ENCODE measurements at places on chromosomes 4 and X.

GRCh38 chrX:106391284-106391911, 220.4 kb upstream of the RADX start:
- DNase-seq: no peak

- no peak for DNase-seq
These were observed 18.3 kb downstream of the QDPR start for GRCh38 chr4:17493619-17494018.

DNA sequence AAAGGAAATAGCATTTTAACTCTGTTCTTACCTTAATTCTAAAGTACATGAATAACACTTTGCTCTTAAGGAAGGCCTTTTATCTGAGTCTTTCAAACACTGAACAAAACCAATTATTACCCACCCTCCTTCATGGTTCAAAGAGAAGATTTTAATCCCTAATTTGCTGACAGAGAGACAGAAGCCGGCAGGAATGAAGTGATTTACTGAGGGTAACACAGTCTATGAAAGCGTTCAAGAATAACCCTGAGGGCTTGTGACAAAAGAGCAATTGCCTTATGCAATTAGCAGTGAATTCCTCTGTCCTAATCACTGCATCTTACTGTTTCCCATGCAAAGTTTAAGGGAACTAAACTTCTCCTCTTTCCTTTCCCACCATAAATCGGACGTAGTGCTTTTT, 144.1 kb downstream of the PACRGL start:
- no peak for DNase-seq

DNA sequence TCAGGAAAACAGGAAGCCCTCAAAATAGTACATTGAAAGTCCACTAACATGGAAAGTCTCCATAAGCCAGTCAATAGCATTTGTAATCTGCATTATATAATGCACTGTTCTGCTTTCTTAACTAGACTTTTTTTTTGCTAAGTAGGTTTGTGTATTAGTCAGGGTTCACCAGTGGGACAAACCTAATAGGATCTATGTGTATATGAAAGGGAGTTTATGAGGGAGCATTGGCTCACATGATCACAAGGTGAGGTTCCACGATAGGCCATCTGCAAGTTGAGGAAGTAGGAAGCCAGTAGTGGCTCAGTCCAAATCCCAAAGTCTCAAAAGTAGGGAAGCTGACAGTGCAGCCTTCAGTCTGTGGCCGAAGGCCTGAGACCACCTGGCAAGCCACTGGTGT, 116.0 kb downstream of the MXRA5 start:
- no peak for DNase-seq

DNA sequence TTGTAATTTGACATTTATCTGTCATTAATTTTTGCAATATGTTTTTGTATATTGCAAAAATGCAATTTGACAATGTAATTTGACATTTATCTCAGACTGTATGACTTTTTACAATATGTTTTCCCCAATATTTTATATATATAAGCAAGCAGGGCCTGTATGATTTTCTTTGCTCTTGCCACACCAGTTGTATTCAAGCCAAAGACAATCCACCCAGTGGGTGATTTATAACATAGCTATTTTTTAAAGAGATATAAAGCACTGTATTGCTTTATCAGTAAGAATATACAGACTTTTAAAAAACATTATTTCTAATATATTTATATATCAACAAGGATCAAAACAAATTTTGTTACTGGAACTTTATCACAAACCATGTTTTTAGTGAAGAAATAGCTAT, 47.3 kb downstream of the SLIT2 start:
- DNase-seq: no peak

DNA sequence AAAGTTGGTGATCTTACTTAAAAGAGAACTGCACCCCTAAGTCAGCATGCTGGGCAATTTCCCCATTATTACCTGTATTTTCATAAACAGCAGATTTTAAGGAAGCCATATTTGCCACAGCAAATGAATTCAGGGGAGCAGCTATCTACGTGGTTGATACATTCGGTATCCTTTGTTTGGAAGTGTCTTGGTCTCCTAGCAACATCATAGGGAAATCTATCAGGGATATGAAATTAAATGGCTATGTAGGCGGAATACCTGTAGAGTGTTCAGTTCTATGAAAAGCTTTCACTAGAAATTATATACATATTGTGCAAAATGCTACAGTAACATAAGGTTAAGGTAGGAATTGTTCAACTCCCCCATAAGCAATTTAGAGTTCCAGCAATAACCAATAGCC, 157.2 kb upstream of the EMCN start:
- no peak for DNase-seq

GRCh38 chrX:122866532-122866931, 317.5 kb upstream of the GRIA3 start:
- peak; percentile 45 for DNase-seq

DNA sequence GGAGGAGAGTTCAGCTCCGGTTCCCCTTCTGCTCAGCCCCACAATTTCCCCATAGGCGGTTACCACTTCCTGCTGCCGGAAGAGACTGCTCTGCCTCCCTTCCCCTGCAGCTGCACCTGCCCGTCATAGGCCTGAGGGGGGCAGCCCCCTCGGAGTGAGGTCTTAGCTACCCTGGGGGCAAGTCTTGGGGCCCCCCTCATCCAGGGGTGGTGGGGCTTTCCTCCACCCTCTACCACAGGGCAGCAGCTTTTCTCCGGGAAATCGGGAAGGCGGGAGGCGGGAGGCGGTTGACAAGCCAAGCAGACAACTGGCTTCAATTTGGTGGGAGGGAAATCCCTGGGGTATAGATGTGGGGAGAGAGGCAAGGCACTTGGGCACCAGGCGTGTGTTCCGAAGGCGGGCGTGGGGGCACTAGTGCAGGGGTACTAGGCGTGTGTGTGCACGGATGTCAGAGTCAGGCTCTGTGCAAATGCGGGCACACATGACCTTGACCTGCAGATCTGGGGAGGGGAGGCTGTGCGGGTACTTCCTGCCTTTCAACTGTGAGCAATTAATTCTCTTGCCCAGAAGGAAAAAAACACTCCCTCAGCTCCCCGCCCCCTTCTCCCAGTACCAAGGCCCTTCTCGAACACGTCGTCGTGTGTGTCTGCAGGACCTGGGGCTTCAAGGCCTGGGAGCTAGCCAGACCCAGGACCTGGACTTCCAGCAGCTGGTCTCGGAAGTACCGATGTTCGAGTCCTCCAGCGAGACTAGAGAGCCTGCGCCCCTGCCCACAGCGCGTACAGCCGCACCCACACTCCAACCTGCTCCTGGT, 1.0 kb upstream of the ARHGAP4 start:
- DNase-seq: peak; percentile 69

DNA sequence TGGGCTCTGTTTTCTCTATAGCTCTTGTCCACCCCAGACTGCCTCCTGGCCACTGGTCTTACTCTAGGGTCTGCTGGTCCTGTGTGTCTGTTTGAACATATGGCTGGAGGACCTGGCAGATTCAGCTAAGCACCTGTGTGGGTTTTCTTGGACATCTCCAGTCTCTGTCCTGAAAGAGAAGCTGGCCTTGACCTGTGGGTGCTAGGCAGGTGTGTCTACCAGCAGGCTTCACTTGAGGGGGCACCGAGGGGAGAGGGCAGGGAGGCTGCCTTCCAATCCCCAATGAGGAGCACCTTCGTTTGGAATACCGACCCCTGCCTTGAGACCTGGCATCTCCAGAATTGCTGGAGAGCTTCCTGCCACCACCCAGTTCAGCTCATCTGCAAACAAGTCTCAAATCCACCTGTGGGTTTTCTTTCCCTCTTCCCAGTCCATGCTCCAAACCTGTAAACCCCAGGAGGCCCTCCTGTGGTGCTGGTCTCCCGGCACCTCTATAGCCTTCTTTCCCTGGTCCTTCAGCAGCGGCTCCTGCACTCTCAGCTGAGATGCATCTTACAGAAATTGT, 45.2 kb downstream of the HTRA3 start:
- DNase-seq: no peak

DNA sequence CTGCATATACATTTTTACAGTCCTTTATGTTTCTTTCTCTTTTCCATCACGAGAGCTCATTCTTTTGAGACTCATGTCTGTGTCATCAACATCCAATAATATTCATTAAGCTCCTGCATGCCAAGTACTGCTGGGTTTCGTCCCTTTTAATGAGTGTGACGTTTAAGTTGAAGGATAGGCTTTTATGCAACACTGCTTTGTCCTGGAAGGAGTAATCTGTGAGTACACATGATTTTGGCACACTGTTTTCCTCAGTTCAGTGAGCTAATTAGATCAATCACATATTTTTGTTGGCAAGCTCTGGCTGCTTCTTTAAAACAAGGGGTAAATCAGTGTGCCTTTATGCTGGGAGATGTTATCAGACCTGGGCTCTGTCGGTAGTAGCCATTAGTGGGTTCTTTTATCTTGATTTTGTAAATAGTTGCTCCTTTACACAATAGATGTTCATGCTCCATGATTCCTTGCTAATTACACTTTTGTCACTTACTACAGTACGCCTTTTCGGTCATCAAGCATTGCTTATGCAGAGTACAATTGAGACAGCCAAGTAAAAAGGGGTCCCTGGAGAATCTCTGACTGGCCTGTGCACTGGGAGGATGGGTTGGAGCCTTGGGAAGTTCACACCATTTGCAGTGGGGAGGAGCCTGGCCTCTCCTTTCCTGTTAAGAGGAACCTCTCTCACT, 132.6 kb downstream of the FHIP1A start:
- DNase-seq: peak; percentile 76

DNA sequence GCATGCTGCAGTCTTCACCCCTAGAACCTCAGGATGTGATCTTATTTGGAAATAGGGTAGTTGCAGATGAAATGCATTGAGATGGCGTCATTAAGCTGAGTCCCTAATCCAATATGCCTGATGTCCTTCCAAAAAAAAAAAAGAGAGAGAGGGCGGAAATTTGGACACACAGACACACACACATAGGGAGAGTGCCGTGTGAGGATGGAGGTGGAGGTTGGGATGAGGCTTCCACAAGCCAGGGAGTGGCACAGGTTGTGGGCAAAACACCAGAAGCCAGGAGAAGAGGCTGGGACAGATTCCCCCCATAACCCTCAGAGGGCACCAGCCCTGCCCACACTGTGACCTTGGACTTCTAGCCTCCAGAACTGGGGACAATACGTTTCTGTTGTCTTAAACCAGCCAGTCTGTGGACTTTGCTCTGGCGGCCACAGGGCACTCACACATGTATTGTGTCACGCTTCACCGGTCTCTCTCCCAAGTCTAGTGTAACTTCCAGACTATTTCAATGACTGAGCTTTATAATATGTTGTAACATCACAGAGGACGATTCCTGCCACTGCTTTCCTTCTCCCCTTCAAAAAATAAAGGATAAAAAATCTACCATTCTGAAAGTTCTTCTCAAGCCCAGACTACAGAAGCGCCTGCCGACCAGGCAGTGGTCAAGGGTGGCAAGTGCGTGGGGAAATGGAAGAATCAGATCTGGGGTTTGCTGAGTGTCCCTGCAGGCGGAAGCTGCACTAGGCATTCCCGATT, 35.8 kb upstream of the MAN2B2 start:
- no peak for DNase-seq

- no peak for DNase-seq
These were observed 70.7 kb downstream of the SUPT20HL2 start for GRCh38 chrX:24243188-24243587.

DNA sequence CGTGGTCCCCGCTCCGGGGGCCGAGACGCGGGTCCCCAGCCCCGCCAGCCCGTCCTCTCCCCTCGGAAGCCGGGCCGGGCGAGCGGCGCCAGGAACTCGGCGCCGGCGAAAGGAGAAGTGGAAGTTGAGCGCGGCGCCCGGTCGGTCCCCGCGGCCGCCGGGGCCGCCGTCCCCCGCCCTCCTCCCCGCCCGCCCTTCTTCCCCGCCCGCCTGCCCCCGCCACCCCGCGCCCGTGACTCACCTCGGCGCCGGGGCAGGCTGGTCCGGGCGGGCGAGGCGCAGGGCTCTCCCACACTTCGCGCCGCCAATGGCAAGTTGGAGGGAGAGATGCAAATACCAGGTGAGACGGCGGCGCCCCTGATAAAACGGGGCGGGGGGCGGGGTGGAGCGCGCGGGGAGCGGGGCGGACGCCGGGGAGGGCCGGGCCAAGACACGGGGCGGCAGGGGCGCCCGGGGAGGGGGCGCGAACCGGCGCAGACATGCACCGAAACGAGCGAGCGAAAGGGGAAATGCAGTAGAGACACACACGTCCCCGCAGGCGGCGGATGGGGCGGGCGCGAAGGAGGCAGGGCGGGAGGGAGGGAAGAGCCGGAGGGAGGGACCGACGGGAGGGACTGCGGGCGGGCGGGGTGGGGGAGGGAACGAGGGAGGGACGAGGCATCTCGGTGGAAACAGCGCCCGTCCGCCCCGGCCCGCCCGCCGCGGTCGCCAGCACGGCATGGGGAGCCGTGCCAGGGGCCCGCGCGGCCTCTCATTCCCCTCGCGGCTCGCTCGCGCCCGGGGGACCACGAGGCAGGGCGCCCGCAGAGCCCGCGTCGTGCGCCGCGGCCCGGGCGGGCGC, at the start of gene ELF4:
Gene ELF4 (minus strand): TSS at position 119 of the 841 bp plus-strand sequence. CDS start 29,167 bp downstream, outside the sequence.
- no peak for DNase-seq

DNA sequence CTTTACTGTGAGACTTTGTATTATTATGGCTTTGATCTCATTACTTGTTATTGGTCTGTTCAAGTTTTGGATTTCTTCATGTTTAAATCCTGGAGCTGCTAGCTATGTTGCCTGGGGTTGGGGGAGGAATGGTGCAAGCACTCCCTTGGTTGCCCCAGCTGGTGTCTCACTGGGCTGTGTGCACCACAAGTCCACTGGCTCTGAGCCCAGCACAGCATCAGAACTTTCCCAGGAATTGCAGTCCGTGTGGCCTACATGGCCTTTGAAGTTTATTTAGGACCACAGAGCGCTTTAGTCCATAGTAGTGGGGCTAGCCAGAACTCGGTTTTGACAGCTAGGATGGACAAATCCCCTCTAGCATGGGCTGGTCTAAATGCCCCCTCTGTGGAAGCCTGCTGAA, 278.8 kb upstream of the RPS6KA3 start:
- no peak for DNase-seq

DNA sequence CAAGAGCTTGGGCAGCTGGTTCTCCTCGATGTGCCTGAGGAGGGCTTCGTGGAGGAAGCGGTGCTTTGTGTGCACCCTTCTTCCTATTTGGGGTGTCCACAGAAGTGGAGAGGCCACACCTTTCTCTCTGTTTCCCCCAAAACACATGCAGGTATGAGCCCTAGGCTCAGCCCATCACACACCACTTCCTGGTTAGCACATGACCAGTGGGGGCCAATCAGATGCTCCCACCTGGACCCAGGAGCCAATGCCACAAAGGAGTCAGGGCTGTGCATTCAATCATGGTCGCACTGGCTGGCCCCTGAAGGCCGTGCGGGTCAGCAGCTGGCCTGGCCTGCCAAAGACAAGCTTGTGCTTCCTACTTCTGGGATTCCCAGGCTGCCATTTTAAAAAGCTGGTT, 51.4 kb downstream of the PPP2R2C start:
- no peak for DNase-seq

DNA sequence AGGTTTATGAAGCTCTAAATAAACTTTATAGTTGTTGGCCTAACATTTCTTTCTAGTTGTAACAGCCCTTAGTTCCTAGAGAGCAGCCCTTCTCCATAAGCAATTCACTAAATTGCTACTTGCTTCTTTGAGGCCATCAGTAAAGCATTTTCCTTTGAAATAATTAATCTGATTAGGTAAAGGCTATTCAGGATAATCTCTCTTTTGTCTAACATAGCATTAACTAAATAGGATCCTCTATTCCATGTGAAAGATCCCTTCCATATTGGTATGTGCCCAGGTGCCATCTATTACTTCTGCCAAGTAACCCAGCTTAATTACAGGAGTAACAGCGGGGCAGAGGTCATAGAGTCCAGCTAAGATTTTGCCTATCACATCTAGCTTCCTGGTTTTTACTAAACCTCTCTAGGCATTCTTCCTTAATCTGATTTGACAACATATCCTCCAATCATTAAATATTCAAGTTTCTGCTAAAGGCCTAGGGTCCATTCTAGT, 1408.0 kb downstream of the PCDH18 start:
- no peak for DNase-seq

GRCh38 chr4:16194214-16194613, 32.1 kb downstream of the TAPT1 start:
- DNase-seq: no peak

GRCh38 chrX:21383546-21383945, 9.3 kb downstream of the CNKSR2 start:
- DNase-seq: no peak
